ENCODE measurements at places on chromosomes 7 and 10. TPM values are rescaled to one million over a fixed set of nuclear protein-coding genes. Genes with fewer than 3 reads are reported as not detected.

AOAH gene
- total RNA-seq = not detected

OR13A1 gene
- total RNA-seq = not detected

- DNase-seq = no peak
Measured at GRCh38 chr10:92737484-92737883, 47.7 kb downstream of the HHEX start.

GRCh38 chr7:123615344-123615743 is 13.7 kb downstream of the ASB15 start:
- DNase-seq = peak; percentile 64

NPY4R2 gene
- total RNA-seq = not detected

All from GM23248 (cell line).